ENCODE measurements at places on chromosomes 7 and 10.

DNA sequence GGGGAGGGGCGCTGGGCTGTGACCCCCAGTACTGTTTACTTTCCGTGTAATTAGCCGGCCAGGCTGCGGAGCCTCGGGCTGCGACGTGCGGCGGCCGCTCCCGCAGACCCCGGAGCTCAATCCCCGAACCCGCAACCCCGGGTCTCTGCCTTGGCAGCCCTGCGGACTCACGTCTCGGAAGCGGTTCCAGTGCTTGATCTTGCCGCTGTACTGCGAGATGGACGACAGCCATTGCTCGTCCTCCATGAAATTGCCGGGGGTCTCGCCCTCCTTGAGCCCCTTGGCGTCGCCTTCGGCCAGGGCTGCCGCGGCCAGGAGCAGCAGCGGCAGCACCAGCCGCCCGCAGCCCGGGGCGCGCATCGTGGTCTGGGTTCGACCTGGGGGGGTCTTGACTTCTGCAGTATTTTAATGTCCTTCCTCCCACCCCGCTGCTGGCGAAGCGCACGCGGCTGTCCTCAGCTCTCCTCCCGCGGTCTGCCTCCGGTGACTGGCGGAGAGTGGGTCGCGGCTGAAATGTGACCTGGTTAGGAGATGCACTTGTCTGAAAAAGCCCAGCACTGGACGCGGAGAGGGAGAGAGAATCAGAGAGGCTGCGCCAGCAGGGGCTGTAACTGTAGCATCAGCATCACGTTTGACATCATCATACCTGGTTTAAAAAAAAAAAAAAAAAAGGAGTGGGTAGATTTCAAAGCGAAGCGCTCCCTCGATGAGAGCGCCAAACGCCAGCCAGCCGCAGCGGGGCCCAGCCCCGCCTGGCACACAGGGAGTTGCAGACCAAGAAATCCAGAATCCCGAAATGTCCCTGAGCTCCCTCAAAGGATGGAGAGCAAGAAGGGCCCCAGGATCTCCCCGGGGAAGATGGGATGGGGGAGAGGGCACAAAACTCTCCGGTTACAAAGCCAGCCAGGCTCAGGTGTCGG, at the start of gene SPOCK2:
SPOCK2 (minus strand) TSS at position 583 of the 920 bp plus-strand sequence; CDS start at position 360, 223 bp downstream.
- DNase-seq, result peak; percentile 77

- DNase-seq, result no peak
Measured at GRCh38 chr10:72552857-72553256, 73.0 kb downstream of the MICU1 start.

- DNase-seq, result no peak
Measured at GRCh38 chr10:18312374-18313139, 172.3 kb downstream of the CACNB2 start.

DNA sequence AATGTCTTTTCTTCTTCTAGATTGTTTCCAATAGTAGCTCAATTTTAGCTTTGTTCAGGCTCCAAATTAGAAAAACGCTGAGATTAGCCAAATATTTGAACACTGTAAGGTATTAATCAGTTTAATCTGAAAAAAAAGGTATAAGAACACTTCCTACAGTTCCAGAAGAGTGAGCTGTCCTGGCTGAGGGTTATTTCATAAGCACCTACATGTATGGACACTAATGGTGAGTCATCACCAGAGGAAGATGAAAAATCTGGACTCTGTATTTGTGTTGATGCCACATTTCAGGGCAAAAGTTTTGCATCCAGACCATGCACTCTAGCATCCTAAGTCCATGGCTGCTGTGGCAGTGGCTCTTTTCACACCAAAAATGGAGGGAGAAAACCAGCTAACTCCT, 189.5 kb downstream of the ANKRD30A start:
- DNase-seq, result no peak

GRCh38 chr10:8085251-8085650, 30.8 kb downstream of the GATA3 start:
- DNase-seq, result no peak

GRCh38 chr7:70711452-70711851, 420.5 kb upstream of the GALNT17 start:
- no peak for DNase-seq

- DNase-seq, result no peak
Measured at GRCh38 chr10:50421026-50421719, 169.9 kb upstream of the ASAH2 start.

GRCh38 chr10:26555719-26556368, 117.7 kb downstream of the APBB1IP start:
- DNase-seq, result no peak

- DNase-seq, result no peak
Measured at GRCh38 chr7:154990964-154991540, 11.9 kb downstream of the PAXIP1 start.

DNA sequence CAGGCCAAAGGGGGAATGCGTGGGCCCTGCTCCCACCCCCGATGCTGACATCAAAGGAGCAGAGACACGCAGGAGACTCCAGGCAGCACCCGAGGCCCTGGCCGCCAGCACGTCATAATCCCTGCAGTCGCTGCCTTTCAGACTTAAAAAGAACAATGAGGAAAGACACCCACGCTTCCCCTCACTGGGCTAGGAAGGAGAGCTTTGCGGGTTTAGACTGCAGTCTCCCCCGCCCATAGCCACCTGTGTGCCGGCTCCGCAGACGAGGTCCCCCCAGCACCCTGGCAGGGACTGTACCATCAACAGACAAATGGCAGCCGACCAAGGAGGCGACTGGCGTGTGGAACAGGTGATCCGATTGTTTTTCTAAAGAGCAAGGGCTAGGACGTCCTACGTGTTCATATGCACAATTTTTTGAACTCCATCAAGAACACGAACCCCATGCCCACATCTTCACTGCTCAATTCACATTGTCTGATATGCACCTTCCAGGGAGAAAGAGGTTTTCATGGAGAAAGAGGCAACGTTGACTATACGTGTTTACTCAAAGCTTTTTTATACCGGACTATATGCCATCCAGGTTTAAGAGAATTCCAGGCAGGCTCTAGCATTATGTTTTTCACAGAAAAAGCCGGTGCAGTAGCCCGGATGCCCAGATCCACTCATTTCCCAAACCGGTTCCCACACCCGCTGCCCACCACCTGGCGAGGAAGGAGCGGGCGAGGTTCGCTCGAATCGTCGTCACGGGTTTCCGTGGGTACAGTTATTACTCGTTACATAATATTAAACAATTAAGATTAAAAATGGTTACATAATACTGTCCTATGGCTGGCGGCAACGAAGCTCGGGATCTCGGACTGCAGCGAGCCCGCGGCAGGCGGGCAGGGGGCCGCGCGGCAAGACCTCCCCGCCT, 1.1 kb downstream of the GRB10 start:
- peak; percentile 15 for DNase-seq

- no peak for DNase-seq
Measured at GRCh38 chr10:78565841-78566240, 502.9 kb upstream of the ZMIZ1 start.

DNA sequence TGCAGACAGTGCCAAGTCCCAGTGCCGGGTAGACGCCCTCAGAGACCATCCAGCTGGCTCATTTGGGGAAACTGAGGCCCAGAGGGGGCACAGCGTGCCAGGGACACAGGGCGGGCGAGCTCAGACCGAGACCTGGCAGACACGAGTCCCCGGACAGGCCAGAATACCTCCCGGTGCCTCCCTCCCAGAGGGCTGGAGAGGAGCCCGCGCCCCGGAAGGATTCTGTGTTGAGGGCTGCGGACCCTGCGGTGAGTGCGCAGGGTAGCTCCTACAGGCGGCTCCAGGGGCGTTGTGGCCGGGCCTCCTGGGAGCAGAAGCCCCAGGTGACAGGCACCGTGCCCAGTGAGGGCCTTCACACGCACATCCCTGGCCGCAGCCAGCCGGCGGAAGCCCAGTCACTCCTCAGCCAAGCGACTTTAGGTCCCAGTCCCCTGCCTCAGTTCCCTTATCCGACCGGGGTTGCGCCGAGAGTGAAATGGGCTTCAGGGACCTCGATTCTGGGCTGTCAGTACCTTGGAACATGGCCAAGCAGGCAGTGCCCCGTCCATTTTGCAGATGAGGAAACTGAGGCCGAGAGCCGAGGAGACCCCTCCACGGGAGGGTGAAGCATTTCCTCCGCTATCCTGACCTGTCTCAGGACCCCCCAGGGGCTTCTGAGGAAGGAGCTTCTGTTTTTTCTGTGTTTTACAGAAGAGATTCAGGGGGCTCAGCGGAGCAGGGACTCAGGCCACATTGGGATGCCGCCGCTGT, 73.6 kb downstream of the ELFN1 start:
- no peak for DNase-seq

DNA sequence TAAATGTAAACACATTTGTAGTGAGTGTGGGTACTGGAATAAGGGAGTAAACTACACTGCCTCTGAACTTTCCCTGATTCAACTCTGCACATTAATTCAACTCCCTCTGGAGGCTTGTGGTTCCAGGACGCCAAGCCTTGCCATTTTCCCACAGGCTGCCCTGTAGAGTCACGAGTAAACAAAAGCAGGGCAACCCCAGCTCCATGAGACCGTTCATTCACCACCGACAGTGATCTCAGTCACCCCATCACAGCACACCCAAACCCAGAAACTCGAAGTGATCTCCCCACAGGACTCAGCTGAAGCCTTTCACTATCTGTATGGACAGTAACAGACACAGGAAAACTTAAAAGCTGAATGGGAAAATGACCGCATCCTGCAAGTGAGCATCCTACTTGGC, 218.8 kb upstream of the FRMD4A start:
- peak; percentile 37 for DNase-seq

GRCh38 chr7:140625908-140626868, 14.4 kb downstream of the DENND2A start:
- no peak for DNase-seq

DNA sequence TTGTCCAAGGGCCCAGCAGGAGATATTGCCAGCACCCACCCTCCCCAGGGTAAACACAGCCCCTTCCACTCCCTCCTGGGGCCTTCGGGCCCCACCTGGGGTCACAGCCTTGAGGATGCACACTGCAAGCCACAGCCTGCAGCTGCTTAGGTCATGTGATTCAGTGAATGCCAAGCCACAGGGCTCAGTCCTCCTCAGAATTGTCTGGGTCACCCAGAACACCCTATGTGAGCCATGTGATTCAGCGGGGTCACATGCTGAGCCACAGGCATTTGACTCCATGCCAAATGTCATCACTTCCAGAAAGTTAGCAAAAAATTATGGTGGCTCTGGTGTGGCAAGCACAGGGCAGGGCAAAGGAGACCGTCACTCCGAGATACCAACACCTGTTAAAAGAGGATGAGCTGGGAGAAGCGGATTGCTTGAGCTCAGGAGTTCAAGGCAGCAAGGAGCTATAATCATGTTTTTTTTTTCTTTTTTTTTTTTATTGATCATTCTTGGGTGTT, 17.2 kb upstream of the PSAP start:
- no peak for DNase-seq

DNA sequence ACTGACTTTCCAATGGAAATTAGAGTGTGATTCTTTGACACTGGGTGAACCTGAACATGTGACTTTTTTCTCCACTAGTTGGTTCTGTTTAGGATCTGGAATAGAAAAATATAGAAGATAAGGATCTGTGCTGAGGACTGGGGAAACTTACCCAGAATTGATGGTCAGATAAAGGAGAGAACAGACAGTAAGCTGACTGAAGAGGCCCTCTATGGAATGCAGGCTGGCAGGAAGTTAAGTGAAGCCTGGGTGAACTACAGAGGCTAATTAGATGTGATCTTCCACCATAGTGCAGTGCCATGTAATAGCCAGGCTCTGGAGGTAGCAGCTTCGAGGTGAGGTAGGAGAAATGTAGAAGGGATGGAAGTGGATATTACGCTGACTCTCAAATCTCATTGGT, 455.3 kb downstream of the PLXDC2 start:
- DNase-seq, result no peak
